Kidney epithelial cell (primary cell): ENCODE measurements at places on chromosomes 7 and 10.

DNA sequence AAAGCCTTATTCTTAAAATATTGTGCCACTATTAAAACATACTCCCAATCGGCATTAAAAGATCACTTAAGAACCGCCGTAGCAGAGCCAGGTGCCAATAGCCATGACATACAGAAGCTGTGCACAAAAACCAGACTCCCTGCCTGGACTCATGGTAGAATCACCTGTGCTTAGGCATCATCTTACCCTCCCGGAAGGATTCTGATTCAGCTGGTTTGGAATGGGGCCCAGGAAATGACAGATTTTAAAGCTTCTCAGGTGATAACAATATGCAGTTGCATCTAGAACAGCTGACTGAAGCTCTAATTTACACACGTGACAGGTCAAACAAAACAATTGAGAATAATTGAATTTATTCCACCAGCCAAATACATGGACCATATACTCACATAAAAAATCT lies 10.7 kb downstream of the A1CF start:
- no peak for DNase-seq

DNA sequence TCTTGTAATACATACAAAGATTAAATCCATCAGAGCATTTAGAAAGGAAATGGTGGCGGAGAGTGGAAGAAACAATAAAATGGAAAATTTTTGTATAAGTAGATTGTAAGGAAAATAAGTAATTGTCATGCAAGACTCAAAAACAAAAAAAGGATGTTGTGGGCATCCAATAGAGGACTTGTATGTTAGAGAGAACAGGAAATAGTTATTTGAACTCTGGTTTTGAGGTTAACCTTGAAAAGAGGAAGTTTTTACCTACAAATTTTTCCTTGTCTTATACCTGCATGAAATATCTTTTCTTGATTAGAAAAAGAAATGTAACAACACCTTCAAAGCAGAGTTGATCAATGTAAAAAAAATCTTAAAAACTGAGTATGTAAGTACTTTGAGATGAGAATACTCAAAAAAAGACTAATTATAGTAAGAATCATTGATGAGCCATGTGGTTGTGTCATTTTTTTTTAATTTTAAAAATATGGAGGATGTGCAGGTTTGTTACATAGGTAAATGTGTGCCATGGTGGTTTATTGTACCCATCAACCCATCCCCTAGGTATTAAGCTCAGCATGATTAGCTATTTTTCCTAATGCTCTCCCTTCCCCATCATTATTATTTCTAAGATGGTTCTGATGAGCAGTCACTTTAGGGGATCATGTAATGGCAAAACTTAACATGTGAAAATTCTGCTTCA lies 11.9 kb downstream of the TMEM106B start:
- DNase-seq, result no peak

- DNase-seq, result no peak
Measured at GRCh38 chr10:128087146-128087883, 38.9 kb downstream of the MKI67 start.

DNA sequence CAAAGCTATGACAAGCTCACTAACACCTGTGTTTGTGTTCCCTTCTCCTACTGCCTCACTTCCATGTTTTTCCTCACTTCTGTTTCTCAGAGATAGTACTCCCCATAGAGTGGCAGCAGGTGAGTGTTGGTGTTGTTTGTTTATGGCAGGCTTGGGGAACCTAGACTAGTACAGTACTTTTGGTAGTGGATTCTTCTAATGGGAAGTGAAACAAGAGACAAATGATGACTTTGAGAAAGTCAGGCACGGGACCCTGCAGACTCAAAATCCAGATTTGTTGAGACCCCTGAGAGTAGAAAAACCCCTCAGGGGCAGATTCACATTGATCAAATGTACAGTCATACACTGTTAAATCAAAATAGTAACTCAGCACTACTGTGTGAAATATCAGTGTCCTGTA lies 6.4 kb upstream of the CFAP69 start:
- DNase-seq, result no peak
